Bronchial smooth muscle cell (primary cell): ENCODE measurements at places on chromosomes 2 and 18. TPM values are rescaled to one million over a fixed set of nuclear protein-coding genes. Genes with fewer than 3 reads are reported as not detected.

KIF3C gene
- 10.2 and 13.2 TPM in 2 replicates for total RNA-seq

NR4A2 gene
- 0.09 and 0.32 TPM in 2 replicates for total RNA-seq

POMC gene
- 1.4 TPM in 1 of 2 replicates, not detected in the other for total RNA-seq

DAW1 gene
- 0.16 TPM in 1 of 2 replicates, not detected in the other for total RNA-seq
